ENCODE measurements at places on chromosomes 2 and 18.

DNA sequence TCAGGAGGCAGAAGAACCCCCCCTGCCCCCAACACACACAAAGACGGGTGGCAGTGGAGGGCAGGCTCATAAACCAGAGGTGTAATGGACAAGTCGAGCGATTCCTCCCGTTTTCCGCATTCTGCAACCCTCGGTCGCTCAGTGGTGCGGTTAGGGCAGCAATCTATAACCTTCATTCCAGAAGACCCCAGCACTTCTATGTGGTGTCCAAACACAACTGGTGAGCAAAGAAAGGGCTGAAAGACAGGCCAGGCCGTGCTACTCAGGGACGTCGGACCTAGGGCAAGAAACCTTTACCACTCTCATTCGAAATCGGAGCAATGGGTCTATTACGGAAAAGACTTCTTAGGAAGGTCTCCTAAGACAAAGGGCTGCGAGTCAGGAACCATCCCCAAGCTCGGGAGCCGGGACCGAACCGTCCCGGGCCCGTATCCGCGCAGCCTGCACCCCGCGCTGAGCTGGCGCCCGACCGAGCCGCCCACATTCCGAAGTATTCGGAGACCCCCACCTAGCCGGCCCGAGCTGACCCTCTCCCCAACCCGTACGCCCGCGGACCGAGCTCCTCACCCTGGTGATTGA is 568 bp downstream of the ARL5A start:
- DNase-seq, result peak; percentile 25

DNA sequence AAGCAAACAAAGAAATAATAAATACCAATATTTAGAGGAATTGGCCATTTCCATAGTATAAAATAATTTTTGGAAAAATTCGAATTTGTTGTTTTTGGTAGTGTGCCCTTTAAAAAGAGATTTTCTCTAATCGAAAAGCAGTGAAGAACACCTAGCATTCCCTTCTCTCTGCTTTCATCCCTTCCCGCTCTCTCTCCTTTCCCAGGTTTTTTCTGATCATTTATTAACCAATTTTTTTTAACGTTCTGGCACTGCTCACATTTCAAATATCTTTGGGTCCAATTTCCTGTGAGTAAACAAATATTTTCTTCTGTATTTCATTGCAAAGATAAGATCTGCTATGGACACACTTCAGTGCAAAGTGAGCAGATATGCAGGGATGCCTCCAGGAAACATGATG is 101.2 kb downstream of the ZNF407 start:
- no peak for DNase-seq

- DNase-seq, result peak; percentile 27
Measured at GRCh38 chr2:55419233-55419678, 400 bp downstream of the CCDC88A start.

DNA sequence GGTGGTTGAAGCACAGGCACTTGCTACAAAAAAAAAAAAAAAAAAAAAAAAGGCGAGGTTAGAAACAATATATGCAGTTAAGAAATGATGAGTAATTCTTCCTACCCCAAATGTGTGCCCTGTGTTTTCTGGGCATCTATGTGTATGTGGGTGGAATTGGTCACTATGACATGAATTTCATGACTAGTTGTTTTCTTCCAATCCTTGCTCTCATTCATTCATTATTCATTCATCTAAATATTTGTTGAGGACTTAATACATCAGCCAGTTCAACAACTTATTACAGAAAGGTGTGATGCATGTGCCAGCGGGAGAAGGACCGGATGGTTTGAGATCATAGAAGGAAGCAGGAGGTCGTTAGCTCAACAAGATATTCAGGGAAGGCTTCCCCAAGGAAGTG is 8.3 kb upstream of the EGR4 start:
- no peak for DNase-seq

DNA sequence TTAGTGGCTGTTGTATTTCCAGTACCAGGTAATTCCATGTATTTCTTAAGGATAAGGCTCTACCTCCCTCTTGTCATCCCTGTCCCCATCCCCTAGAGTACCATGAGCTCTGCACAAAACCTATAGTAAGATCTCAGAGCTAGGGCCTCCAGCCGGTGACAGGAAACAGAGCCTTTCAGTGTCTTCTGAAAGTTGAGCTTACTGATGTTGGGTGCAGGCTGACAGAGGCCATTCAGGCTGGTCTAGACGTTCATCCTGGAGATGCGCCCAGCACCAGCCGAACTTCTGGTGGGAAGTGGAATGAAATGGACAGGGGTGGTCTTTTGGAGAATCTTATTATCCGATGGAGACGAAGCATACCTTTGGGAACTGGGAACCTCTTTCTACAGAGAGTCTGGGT is 16.7 kb upstream of the LYPD6B start:
- no peak for DNase-seq

DNA sequence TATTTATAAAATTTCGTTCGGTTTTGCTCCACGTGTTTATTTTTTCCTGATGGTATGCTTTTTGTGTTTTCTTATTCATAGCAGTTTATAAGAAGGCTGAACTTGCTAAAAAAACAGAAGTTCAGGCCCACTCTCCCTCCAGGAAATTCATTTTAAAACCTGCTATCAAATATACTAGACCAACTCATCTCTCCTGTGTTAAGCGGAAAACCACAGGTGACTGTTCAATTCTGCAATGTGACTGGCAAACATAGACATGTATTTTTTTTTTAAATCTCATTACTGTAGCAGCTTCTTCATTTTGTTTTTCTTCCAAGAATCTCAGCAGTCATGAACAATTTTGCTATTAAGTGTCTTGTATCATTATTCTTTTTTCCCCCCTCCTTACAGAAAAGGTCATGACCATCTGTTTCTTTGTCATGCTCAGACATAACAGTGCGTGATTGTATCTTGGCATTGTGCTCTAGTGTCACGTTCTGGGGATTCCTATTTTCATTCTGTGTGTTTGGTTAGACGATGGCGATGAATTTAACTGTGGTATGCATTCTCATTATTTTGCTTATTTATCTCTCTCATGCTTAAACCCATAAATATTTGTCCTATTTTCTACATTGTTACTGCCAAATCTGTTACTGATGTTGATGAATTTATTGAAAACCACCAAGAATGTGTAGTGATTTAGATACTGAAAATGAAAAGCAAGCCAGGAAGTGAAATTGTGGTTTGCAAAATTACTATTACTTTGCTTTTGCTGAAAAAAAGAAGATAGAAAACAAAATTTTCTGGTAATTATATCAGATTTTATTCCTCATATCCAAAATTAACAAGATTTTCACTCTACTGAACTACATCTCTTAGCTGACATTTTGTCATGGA is 74.6 kb upstream of the UNC80 start:
- DNase-seq, result no peak

DNA sequence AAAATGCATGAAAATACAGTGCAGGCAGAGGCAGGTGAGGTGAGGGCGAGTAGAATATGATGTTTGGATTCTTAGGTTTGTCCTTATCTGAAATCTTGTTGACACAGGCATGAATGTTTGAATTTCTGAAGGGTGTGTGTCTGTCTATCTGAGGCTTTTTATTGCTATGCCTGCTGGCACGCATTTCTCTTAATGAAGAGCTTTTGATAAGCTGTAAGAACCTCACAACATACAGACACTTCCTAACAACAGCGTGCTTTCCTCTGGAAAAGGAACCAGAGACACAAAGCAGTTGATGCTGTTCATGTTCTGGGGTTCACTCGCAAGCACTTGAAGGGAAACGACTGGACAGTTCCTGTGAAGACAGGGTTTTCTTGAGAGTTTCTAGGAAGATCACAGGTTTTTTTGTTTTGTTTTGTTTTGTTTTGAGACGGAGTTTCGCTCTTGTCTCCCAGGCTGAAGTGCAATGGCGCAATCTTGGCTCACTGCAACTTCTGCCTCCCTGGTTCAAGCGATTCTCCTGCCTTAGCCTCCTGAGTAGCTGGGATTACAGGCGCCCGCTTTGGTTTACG is 33.3 kb upstream of the CABLES1 start:
- peak; percentile 40 for DNase-seq

Data from amniotic epithelial cell (primary cell).